ENCODE measurements at places on chromosomes 11 and 22. TPM values are rescaled to one million over a fixed set of nuclear protein-coding genes. Genes with fewer than 3 reads are reported as not detected.

PTGDR2 gene
- total RNA-seq, result not detected

OR51B2 gene
- not detected for total RNA-seq

CCDC81 gene
- total RNA-seq, result 0.21 TPM

GLYAT gene
- total RNA-seq, result not detected
